ENCODE measurements at places on chromosomes 7 and 10.

DNA sequence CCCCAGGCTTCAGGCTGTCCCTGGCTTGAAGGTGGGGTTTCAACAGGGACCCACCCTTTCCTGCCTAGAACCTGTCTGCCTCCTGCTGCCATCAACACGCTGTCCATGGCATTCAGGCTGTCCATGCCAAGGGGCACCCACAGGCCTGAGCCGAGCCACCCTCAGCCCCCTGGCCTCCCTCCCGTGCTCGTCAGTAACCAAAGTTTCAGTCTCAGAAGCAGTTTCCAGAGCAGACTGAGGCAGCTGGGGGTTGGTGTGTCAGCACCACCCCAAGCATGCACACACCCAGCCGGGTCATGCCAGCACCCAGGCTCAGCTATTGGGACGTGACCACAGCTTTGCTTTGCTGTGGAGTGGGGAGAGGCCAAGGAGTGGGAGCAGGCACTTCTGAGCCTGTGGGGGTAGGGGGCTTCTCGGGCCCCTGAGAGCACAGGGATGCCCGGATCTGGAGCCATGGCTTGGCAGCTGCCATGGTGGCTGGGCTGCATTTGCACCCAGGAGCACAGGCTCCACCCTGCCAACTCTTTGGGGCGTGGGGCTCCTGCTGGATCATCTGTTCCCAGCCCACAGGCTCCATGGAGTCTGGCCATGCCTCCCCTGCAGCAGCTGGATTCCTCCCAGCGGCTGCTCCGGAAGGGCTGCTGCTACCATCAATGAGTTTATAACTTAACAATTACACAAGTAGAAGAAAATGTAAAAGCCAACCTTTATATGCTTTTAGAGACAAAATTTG is 314.5 kb upstream of the SEMA3C start:
- no peak for DNase-seq

DNA sequence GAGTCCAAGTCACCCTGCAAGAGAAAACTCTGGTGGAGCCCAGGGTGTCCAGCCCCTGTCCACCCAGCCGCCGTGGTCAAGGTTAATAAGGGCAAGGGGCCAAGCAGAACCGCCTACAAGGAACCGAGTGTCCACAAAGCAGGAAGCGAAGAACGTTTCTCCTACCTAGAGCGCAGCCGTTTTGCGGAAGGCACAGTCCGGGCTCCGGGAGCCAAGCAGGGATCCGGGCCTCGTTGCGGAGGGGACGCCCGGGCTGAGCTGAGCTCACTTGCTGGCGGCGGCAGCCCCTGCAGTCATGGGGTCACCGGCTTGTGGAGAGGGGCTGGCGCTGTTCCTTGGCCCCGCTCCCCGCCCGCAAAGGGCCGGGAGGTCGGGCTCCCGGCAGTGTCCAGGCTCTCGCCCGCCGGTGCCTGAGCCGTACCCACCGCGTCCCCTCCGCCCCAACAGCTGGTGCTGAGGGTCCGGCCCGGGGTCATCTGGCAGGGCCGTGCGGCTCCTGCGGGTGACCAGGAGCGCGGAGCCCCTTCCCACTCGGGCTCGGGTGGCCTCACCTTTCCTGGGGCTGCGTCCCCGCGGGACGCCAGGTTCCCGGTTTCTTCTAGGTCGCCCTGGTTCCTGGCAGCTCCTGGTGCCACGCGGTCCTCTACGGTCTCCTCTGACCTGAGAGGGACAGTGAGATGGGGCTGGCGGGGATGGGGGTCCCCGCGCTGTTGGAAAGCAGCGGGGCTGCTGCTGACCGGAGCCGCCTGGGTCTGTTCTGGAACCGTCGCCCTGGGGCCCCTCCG is 14.0 kb upstream of the ZNF273 start:
- peak; percentile 84 for DNase-seq

DNA sequence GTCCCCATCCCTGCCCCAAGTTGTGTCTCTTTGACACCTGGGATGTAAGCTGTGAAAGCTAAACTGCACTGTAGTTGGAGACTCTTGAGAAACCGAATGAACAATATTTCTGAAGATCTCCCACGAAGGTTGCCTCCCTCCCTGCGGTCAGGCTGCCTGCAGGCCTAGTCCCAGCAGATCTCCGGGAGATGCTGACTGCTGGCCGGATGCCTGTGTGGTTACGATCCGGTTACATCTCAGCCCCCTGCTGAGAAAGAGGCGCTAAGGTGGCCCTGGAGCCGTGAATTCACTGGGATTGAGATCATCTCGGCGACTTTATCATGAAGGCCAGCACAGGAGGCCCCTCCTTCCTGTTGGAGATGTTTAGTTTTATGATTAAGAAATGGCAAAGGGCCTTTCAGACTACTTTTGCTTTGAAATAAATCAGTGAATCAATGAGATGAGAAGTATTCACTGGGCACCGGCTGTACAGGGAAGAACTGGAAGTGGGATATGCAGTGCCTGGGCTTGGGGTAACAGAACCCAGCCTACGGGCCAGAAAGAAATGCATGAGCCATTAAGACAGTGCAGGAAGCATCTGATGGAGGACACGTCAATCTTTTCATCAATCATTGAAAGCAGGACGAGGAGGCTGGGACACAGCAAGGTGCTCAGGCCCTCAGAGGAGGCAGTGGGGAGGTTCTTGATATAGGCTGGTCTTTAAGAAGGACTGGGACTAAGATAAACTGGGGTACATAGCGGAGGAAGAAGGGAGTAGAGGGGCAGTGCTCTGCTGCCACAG is 177.6 kb downstream of the PRKAG2 start:
- DNase-seq, result no peak

DNA sequence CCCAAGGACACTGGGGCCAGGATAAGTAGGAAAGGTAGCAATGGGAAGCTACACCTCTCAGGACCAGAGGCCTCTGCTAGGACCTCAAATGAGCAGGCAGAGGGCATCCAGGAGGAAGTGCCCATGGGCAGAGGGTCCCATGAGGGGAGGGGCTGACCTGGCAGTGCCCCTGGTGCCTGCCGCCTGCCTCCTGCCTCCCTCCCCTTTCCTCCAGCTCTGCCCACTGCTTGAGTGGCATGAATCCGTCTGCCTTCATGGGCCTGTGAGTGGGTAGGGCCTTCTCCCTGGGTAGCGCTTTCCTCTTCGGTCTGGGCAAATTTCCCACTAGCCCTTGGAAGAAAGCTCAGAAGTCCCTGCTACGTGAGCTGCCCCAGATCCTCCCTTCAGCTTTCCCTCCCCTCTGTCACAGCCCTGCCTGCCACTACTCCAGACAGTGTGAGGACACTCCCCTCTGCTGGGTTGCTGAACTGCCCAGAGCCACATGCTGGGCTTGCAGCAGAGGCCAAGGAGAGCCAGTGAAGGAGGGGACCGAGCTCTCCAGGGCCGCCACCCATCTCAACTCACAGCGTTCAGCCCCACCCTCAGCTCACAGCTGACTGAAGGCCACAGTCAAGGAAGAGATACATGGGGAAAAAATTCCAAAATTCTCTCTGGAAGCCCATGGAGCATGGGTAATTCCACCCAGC is 141.4 kb downstream of the ARHGAP22 start:
- DNase-seq, result no peak

- no peak for DNase-seq
Observed at GRCh38 chr7:45890902-45891461, 2.7 kb downstream of the IGFBP1 start.

DNA sequence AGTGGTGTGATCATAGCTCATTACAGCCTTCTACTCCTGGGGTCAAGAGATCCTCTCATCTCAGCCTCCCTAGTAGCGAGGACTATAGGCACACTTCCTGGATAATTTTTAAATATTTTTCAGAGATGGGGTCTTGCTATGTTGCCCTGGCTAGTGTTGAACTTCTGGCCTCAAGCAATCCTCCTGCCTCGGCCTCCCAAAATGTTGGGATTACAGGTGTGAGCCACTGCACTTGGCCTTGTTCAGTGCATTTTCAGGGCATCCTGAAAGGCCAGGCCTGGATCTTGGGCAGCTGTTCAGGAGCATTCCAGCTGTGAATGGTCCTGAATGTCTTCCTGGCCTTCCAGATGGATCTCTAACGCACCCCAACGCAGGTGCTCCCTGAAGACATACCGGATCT is 95.7 kb downstream of the PFKFB3 start:
- no peak for DNase-seq

DNA sequence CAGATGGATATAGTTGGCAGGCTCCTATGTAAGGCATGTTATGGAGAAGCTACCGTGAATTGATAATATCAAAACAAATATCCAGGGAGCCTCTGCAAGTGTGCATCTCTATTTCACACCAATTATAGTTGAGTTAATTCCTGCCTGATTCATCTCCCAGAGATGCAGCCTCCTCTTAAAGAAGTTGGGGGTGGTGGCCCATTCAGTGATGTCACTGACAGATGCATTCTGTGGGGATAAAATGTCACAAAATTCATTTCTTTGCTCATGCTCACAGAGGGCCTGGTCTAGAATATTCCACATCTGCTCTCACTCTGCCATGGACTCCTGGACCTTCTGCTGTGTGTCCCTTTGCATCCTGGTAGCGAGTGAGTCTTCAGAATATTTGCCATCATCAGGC is 189.1 kb upstream of the PRSS1 start:
- DNase-seq, result no peak

- DNase-seq, result no peak
Observed at GRCh38 chr10:96411716-96412320, 53.0 kb upstream of the OPALIN start.

GRCh38 chr7:107090457-107090856 is 46.0 kb downstream of the PRKAR2B start:
- no peak for DNase-seq

DNA sequence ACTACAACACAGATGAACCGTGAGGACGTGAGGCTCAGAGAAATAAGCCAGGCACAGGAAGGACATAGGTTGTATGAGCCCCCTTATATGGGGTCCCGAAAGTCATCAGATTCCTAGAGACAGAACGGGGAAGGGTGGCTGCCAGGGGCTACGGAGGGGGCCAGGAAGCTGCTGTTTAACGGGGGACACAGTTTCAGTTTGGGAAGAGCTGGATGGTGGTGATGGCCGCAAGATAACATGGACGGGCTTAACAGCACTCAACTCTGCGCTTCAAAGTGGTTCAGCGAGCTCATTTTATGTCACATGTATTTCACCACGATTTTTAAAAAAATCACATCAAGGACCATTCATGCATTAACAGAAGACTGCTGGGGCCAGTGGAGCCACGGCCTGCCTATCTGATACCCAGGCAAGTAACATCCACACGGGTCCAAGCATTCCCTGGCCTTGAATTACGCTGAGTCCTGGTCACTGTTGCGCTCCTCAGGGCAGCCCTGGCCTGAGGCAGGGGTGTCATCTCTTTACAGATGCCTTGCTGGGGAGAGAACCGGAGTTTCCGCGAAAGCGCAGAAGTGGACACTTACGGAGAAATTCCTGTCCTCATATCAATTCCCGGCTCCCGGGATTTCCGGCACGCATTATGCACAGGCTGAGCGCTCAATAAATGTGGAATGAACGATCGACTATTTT is 1.5 kb downstream of the CARD11 start:
- DNase-seq, result no peak

GRCh38 chr7:115937960-115938359 is 92.6 kb downstream of the TFEC start:
- DNase-seq, result no peak

- DNase-seq, result no peak
Observed at GRCh38 chr10:80589726-80590373, 52.1 kb downstream of the SH2D4B start.

- no peak for DNase-seq
Observed at GRCh38 chr7:84412161-84412969, 217.8 kb upstream of the SEMA3A start.

- no peak for DNase-seq
Observed at GRCh38 chr7:6161463-6162330, 110.7 kb downstream of the CYTH3 start.

- no peak for DNase-seq
Observed at GRCh38 chr7:39946693-39947092, 3.4 kb upstream of the CDK13 start.

- DNase-seq, result no peak
Observed at GRCh38 chr7:1964211-1964912, 268.4 kb downstream of the MAD1L1 start.

DNA sequence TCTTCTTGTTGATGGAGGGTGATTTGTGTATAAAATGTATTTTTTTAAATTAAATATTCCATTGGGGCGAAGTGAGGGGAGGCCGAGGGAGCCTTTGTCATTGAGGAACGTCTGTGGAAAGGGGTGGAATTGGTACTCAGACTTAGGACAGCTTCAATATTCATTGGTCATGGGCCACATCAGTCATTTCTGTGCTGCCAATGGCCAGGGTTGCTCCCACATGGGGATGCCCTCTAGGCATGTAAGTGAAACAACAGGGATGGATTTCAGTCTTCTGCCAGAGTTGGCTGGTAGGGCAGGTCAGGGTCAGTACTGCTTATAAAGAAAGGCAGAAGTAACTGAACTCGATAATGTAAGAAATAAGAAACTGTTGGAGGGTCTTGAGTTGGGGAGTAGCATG is 47.2 kb downstream of the NEURL1 start:
- no peak for DNase-seq

DNA sequence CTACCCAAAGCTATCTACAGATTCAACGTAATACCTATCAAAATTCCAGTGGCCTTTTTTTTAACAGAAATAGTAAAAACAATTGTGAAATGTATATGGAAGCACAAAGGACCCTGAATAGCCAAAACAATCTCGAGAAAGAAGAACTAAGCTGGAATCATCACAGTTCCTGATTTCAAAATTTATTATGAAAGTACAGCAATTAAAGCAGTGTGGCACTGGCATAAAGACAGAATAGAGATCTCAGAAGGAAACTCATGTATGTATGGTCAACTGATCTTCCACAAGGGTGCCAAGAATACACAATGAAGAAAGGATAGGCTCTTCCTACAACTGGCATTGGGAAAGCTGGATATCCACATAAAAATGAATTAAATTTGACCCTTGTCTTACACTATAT is 23.2 kb downstream of the PNLIPRP3 start:
- DNase-seq, result no peak

GRCh38 chr7:99078416-99078815 is 65.5 kb downstream of the SMURF1 start:
- DNase-seq, result no peak

- no peak for DNase-seq
Observed at GRCh38 chr10:13386021-13386420, 37.9 kb upstream of the SEPHS1 start.

DNA sequence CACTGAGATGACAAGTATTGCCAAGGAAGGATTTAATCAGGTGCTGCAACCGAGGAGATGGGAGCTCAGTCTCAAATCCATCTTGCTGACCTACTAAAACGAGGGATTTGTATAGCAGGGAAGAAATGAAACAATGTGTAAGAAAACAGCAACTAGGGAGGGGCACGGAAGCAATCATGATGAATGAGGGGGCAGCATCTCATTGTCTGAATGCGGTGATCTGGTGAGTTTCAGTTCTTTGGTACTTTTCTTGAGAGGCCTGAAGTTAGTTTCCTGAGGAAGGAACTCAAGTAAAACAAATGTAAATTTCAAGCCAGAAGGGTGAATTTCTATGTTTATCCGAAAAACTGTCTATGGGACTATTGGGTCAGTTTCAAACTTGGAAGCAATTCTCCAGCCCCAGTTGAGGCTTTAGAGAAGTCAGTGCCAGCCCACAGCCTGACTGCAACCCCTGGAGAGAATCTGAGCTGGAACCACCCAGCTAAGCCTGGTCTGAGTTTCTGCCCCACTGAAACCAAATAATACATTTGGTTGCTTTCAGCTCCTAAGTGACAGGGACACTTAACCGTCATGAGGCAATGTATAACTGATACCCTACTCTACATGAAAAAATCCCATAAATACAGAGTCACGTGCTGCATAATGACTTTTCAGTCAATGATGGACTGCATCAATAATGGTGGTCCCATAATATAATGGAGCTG is 45.8 kb upstream of the TNS3 start:
- no peak for DNase-seq
